Epithelial cell of esophagus (primary cell): ENCODE measurements at places on chromosomes 6 and 20.

GRCh38 chr20:43752051-43752360 is 25.2 kb upstream of the GTSF1L start:
- no peak for DNase-seq

DNA sequence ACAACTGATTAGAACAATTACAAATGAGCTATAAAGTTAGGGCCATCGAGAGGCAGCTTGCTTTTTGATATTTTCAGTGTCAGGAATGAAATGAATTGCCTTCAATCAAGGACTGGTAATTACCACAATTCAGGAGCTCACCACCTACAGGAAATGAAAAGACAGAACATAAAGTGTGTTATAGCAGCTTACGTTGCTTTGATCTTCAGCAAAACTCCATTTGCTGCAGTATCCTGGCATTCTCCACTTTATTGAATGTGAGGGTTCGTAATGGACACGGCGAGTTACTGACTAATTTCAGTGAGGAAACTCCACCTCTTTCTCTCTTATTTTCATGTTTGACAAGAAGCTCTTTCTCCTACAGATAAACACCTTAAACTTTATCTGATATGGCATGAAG is 440.0 kb upstream of the HSF2 start:
- no peak for DNase-seq

- no peak for DNase-seq
Measured at GRCh38 chr6:63269470-63269869, 50.3 kb downstream of the LGSN start.

DNA sequence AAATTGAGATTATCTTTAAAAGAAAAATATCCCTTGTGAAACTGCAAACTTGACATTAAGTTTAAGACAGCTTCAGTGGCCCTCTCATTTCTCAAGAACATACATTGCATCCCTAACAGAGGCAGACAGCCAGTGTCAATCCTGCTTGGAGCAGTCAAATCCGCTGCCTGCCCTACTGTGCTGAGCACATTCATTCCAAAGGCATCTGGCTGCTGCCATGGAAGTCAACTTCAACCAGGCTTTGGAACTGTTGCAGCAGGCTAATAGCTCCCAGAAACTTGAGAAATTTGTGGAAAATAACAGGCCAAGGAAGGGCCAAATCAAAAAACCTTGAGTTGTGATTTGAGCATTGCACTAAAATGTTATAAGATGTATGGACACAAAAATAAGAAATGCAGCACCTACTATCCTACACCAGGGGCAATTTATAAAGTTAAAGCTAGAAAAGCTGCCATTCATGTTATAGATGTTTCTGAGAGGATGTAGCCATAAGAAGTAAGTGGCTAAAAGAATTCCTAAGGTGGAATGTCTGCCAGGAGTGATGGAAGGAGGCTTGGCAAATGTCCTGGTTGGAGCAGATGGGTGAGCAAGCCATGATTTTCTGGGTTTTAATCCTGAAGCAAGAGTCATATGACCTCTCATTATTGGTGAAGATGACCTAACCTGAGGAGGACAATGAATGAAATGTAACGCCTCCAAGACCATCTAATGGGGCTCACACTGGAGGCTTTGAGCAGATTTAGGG is 31.4 kb upstream of the HAO1 start:
- DNase-seq: no peak

DNA sequence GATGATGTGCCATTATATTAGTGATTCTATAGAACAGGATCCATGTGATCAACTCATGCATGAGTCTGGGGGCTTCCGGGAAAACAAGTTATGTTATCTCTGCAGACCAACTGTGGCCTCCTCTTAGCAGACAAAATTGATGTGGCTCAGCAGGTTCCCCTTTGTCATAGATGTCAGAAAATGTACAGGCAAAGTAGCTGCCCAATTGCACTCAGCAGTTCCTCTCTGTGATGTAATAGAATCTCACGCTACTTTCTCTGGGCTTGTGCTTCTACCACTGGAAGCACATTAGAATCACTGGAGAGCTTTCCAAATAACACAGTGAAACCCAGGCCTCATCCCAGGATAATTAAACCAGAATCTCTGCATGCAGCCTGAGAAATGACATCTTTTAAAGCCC is 253.1 kb downstream of the SLC24A3 start:
- DNase-seq: no peak

- DNase-seq: peak; percentile 57
Measured at GRCh38 chr6:71498638-71499037, 210.0 kb downstream of the OGFRL1 start.

DNA sequence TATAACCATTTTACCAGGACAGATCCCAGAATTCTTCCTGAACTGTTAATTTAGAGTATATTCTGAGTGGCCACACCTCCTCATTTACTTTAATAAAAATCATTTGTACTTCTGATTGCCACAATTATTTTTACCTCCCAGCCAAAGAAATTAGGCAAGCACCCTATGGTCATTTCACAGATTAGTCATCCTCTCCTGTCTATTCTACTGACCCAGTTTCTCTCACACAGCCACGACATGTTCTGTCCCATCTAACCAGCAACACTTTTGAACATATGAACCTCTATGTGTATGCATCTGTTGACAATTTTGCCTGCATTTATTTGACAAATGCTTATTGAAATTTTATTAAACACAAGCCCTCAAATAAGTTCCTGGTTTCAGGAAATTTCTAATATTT is 202.6 kb upstream of the STXBP5 start:
- DNase-seq: peak; percentile 13

DNA sequence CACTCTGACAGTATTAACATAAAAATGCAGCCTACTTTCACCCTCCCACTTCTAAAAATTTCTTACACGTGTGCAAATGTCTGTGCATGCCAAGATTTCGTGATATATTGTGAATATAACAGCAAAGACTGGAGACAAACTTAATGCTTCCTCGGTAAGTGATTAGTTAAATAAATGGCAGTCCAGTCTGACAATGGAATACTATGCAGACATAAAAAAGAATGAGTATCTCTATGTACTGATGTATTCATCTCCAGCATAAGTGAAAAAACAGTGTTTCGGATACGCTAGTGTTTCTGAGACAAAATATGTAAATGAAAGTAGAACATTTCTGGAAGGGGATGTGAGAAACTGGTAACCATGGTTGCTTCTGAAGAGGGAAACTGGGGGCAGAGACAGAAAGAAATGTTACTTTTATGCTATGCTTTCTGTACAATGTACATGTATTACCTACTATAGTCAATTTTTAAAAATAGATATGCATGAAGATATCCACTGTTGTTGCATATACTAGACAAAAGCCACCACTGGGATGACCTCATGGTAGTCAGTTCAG is 7.0 kb downstream of the SLC22A23 start:
- DNase-seq: no peak

DNA sequence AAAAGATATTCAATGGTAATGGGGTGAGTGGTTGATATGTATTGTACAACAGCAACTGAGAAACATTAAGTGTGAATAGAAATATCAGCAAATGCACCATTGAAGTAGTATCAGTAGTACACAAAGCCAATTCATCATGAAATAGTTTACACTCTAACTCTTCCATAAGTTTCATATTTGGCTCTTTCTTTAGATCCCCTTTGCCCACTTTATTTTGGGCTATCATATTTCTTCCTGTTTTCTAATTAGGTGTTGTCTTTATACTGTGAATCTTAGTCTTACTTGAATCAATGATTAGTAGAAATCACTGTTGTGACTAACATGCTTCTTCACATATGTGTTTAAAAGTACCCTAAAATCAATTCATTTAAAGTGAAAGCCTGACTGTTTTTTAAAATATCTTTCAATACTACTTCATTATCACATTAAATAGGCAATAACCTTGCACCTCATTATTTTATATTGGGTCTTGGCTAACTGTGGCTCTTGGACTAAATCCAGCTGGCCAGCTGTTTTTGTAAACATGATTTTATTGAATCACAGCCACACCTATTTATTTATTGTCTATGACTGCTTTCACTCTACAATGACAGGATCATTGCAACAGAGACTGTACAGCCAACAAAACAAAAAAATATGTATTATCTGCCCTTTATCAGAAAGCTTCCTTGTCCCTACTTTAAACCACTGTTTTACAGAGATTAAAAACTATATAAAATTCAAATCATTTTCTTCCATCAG is 38.9 kb downstream of the EYS start:
- DNase-seq: peak; percentile 16

DNA sequence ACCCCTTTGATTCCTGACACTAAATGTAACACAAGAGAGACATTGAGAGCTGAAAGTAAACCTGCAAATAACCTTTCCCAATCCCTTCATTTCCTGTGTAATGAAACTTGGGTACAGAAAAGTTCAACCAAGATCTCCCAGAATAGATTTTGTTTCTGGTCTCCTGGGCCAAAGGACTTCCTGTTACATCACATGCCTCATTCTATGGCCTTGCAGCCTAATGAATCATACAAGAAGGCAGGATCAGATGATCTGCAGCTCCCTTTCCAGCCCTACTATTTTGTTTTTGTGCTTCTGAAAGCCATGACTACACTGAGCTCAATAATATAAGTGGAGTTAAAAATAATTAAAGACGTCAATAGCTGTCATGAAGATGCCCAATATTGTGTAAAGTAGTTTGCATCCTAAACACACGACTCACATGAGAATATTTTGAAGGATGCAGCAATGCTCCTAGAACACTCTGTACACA is 73.4 kb upstream of the NOX3 start:
- peak; percentile 80 for DNase-seq

- DNase-seq: no peak
Measured at GRCh38 chr20:8260837-8261251, 128.8 kb downstream of the PLCB1 start.

DNA sequence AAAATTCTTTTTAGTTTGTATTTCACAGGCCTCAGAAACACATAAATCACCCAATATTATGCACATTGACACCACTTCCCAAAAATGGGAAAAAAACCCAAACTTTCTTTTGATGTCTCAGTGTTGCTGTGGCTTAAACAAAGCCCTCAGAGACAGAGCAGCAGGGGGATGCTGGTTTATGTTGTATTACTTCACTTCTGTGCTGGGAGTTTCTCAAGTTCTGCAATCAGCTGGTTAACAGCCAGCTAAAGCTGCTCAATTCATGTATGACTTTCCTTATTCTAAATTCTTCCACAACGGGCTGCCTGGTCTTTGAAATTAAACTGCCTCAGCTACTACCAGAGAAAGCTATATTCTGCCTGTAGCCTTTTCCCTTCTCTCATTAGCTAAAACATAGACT is 5.6 kb downstream of the FILIP1 start:
- no peak for DNase-seq

GRCh38 chr6:117142995-117143394 is 122.4 kb upstream of the VGLL2 start:
- no peak for DNase-seq

DNA sequence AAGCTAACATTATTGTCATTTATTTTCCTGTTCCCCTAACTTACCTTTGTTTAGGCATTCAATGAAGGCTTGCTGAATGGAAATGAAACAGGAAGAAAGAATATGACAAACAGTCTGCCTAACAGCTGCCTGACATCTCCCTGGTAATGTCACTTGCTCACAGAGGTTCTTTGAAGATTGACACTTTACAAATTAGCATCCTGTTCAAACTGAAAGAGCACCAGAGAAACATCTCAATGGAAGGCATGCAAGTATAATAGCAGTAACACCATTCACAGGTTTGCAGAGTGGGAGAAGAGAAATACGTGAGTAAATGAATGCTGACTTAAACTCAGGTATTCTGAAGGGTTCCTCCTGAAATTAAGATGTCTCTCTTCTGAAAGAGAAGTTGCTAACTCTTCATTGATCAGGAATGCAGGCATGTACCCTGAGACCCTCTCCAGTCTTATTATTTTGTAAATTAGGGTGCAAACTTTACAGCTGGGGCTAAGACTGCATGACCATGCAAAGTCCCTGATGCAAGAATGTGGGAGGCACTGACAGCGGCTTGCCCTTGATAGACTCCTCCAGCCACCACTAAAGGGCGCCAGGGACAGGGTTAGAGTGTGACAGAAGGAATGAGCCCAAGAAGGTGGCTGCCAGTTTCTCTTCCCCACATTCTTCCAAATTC is 1.3 kb upstream of the SMLR1 start:
- no peak for DNase-seq

DNA sequence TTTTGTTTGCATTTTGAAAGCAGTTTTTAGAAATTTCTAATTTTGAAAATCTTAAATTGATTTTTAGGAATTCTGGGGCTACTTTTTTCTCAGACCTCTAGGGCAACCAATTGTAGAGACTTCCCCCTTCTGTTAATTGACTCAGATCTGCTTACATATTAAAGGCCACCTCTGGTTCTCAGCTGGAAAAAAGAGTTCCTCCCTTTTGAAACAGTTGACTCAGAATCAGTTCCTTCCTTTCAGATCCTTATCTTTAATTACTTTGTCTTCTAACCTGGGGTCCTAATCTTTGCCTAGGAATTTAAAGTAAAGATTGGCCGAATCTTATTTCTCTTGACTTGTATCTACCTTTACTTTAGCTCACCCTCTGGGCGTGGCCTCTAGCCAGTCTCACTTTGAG is 146.8 kb downstream of the LAMA2 start:
- no peak for DNase-seq

DNA sequence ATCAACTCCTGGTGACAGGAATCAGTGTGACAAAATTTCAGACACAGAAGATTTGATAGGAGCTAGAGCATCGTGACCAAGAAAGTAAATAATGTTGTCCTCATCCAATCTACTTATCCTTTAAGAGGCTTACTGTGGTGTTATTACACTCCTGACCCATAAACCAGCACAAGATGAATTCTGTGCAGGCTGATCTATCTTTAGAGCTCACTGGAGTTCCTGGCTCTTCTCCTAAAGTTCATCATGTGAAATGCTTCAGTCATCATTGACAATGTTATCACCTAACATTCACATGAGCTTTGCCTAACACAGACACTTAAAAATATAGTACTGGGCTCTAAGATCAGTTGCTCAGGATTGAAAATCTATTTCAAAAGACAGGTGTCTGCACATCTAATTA is 271.0 kb upstream of the HSF2 start:
- no peak for DNase-seq

DNA sequence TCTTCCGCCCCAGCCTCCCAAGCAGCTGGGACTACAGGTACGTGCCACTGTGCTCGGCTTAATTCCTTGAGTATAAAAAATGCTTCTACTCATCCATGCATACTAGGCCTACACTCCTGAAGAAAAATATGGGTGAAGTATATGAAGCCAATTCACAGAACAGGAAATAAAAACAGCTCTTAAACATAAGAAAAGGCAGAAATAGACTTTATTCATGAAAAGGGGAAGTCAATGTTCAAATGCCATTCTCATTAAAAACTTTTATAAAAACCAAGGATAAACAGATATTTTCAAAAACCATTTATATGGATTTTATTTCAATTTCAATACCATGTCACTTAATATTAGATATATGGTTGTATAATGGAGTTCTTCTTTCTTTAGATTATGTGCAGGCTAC is 18.3 kb downstream of the SERPINB9 start:
- no peak for DNase-seq

- no peak for DNase-seq
Measured at GRCh38 chr6:165001502-165002157, 307.8 kb downstream of the C6orf118 start.

GRCh38 chr20:40612837-40613236 is 76.2 kb downstream of the MAFB start:
- DNase-seq: no peak

GRCh38 chr20:62267543-62267942 is 29.2 kb downstream of the OSBPL2 start:
- peak; percentile 61 for DNase-seq

GRCh38 chr6:41489120-41489851 is 56.9 kb upstream of the FOXP4 start:
- no peak for DNase-seq
